ENCODE measurements at places on chromosomes 2 and 18.

DNA sequence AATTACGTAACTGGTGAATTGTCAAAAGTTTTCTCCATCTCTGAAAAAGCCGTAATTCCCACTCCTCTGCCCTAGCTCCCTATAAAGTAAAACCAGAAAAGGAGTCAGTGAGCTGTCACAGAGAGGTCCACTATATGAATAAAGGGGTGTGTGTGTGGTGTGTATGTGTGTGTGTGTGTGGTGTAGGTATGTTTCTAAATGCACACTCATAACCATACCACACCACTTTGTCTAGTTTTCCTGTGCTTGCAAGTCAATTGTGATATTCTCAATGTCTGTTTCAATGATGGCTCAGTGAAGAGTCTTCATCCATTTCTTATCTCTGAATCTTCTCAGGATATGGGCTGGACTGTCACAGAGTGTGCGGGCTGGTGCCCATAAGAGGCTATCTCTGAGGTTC, 54.8 kb upstream of the CCDC68 start:
- DNase-seq = no peak

- DNase-seq = no peak
Observed at GRCh38 chr2:203824603-203825002, 43.0 kb upstream of the CTLA4 start.

DNA sequence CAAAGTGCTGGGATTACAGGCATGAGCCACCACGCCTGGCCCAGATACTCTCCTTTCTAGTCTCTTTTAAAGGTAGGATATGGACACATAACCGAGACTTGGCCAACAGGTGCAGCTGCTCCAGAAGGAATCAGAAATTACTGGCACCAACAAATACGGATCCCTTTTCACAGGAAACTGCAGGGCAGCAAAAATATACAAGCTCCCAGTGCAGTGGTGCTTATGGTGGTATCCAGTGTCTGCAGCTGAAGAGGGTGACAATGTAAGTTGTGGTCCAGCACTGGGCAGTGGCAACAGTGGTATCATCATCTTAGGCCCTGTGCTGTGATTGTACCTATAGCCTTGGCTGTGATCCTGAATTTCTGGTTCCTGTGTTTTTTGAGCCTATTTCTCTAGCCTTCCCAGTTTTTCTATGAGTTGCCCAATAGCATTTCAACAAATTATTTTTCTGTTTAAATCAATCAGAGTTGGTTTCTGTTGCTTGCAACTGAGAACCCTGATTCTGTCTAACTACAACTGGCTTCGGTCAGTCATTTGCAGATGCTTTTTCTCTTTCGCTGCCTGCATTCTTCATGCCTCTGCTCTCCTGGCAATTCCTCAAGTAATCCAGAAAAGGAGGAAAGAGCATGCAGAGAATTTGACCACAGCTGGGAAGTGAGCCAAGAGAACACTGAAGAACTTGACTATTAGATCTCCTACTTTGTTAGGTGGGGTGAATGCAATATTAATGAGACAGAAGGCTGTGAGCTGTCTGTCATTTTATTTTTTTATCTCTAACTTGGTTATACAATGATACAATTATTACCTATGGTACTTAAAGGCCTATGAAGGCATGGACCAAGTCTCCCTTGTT, 30.8 kb upstream of the EML4 start:
- DNase-seq = no peak

DNA sequence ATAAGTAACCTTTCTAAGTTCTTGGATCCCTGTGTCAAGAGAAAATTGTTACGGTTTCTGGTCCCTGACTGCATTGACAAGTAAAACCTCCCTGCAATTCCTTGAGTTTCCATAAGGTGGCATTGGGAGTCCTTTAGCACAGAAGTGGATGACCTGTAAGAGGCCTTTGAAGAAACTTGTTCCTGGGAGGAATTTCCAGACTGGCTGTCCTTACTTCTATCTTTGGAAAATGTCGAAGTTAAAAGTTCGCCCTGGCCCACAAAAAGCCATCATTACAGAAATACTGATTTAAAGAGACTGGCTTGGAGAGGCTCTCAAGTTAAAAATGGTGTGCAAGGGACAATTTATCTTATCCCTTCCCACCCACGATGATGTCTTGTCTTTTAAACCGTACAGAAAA, 218.4 kb downstream of the CDH20 start:
- DNase-seq = no peak

DNA sequence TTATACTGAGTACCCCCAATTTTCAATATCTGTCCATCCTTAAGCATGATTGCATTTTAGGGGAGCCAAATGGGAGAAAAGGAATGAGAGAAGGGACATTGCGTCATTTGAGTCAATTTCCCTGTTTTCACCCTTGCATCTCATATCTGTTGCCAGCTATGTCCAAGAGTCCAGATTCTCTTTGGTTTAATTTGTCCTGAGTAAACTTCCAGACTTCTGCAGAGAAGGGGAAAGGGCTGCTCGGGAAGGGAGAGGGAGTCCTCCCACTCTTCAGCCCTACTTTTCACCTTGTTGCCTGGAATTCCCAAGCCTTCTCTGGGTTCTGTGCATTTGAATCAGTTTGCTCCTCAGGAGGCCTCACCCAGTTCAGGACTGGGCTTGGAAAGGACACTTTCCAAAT, 16.5 kb downstream of the GREB1 start:
- no peak for DNase-seq

GRCh38 chr18:48053881-48054816, 123.7 kb upstream of the SMAD2 start:
- DNase-seq = no peak

DNA sequence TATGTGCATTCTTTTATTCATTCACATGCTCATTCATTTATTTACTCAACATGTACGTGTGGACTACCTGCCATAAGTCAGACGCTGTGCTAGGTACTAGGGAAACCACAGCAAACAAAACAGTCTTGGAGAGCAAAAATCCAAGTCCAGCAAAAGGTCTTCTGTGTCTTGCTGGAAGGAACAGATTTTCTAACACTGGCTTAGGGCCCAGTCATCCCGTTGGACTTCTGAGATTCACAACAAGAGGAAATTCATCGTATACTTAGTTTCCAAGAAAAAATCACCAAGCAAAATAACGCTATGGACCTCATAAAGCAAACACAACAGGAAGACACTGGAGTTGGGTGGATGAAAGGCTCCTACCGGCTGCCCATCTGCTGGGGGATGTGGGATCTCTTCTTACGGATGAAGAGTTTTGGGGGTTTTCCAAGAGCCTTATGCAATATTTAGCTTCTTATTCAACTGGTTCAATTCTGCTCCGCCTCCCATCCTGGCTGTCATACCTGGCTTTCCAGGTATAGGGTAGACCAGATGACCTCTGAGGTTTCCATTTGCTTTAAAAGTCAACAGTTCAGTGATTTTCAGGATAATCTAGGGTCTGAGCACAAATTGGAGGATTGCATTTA, 262.7 kb downstream of the HAUS1 start:
- no peak for DNase-seq

DNA sequence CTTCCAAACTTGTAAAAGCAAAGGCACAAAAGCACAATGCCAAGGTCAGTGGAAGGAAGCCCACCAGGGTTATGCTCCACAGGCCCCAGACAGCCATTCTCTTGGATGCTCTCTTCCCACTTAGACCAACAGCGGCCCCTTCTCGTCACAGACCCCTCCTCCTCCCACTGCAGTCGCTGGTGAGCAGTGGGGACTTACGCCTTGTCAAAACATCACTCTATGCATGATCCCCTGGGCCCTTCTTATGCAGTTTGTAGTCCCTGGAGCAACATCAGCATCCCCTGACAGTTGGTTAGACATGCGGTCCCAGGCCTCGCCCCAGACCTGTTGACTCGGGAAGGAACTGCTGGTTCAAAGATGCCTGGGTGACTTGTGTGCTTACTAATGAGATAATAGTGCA, 376.0 kb upstream of the KLHL29 start:
- no peak for DNase-seq

DNA sequence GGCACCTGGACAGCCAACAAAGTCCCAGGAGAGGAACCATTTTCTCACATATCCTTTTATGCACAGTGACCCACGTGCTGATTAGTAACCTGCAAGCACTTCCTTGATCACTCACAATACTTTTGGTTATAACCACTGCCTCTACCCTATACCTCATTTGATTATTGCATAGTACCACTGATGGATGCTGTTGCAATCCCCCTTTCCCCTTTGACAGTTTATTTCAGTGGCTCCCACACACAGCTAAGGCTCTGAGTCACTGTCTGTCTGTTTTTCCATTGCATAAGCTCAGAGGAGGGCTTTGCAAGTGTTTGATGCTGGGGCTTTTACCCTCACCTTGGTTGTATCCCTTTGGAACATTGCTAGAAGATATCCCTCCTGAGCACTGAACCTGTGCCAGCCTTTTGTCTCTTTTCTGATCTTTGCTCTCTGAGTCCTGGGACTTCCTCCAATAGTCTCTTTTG, 101.7 kb upstream of the RBBP8 start:
- DNase-seq = no peak

DNA sequence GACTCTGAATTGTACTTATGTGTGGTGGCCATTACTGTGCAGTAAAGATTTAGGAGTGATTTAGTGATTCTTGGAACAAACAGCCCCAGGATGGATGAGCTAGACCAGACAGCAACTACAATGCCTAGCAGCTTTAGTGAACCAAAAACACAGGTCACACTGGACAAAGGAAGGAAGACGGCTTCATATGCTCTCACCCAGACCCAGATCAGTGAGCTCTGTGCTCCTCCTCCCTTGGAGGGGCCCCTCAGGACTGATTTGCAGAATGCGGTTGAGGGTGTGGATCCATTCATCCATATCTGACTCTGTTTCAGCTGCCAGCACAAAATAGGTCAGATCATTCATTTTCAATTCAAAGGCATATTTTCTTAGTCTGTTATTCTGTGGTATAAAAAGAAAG, 159.7 kb upstream of the CCDC195 start:
- DNase-seq = no peak

DNA sequence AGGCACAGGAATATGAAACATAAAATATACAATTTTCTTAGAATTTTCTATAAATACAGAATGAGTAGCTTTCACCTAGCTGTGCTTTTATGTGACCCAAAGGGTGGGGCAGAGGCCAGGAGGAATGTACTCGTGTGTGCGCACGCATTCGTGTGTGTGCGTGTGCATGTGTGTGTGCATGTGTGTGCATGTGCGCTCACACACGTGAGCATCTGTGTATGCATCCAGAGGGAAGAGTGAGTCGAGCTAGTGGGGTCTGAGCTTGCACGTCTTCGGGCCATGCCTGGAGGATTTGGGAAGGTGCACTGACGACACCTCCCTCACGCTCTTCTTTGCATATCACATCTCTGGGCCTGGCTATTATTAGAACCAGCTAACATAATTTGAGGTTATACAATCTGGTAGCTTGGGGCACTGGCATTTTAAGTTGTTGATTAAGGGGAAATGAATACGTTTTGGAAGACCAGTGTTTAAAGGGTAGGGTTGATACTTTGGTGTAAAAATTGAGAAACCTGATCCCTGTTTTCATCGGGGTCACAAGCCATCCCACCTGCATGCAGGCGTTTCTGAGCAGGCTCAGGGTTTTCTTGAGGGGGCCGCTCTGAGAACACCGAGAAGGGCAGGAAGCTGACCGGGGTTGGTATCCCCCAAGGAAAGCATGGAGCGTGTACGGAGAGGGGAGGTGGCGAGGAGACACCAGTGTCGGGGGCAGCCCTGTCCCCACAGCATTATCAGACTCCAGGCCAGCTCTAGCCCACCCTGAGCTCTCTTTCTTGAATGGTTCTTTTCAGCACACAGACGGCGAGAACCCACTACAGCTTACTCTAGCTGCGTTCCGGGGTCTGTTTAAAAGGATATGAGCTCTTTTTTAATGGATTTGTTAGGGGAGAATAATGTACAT, 85.3 kb downstream of the LRRFIP1 start:
- DNase-seq = no peak

DNA sequence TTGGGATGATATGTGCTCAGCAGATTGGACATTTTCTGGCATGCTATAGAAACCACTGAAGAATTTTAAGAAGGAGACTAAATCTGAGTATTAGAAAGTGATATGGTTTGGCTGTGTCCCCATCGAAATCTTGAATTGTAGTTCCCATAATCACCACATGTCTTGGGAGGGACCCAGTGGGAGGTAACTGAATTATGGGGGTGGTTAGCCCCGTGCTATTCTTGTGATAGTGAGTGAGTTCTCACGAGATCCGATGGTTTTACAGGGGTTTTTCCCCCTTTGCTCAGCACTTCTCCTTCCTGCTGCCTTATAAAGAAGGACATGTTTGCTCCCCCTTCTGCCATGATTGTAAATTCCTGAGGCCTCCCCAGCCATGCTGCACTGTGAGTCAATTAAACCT, 535.9 kb upstream of the VRK2 start:
- no peak for DNase-seq
